RPMI8226 (cell line): ENCODE measurements at places on chromosomes 2 and 18.

DNA sequence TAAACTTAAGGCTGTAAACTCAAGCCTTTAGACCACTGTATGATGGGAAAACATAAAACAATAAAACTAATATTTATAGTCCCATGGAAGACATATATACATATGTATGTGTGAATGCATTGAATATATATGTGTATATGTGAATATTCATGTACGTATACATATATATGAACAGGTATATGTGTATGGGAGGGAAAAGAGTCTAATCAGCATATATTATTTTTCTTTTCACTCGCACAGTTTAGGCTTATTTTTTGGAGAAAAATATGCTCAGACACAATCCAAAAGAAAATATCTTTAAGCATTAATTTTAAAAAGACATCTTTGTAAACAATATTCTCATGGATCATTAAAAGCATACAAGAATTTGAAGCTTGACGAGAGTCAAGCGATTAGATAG, 22.7 kb downstream of the COL4A4 start:
- no peak for DNase-seq

DNA sequence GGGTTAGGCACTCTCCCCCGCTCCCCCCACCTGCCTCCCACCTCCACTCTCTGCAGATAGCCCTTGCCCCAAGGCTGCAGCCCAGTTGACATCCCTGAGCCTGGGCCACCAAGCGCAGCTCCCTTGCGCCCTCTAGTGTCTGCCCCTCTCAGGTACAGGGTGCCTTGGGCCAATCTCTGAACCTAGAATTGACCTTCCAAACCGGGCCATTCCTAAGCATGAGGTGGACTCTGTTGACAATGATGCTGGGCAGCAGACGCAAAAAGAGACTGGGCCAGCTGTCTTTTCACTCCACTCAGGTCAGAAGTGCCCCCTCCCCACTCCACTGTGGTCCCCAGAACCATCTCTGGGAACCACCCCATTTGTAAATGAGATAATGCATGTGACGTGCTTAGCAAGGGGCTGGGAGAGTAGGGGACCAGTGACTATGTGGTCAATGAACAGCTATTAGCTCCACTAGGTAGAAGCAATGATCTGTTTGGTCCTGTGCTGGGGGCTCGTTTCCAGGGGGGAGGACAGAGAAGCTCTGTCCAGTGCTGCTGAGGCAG, 43.3 kb upstream of the PLB1 start:
- peak; percentile 61 for DNase-seq

DNA sequence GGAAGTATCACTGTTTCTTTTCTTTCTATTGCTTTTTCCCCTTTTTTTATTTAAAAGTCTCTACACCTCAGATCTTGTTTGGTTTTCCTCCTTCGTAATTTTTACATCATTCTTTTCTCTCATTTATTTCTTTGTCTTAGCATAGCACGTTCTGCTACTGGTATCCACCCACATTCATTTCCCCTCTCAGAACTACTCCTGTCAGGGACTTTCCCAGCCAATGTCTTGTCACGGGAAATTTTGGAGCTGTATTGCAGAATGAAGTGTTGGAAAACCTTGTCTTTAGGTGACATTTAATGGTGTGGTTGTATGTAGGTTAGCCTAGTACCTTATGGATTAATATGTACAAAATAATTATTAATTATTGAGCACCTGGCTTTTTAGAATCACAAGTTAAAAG, 34.0 kb downstream of the TTLL4 start:
- DNase-seq: no peak

- DNase-seq: no peak
These were observed 90.1 kb downstream of the CHN1 start for GRCh38 chr2:174914853-174915760.

DNA sequence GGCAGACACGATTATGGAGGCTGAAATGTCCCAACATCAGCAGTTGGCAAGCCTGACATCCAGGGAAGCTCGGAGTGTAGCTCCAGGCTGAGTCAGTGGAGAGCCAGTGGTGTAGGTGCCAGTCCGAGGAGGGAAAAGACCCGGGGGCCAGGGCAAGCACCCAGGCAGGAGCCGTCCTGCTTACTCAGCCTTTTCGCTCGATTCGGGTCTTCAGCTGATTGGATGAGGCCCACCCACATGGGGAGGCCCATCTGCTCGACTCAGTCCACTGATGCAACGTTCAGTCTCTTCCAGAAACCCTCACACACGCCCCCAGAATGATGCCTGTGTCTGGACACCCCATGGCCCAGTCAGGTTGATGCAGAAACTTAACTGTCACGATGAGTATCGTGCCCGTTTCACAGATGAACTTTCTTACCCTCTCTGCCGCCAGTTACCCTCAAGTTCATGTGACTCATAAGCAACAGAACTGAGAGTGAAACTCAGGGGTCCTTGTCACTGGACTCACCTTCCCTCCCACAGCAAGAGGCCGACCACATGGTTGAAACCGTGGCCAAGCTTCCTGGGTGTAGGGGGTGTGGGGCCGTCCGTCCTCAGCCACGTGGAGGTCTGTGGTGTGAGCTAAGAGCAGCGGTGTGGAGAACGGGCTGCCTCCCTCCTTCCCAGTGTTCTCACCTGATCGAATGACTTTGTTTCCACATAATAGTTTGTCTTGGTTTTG, 197.4 kb upstream of the HDAC4 start:
- DNase-seq: no peak

- no peak for DNase-seq
These were observed 89.4 kb downstream of the SCN3A start for GRCh38 chr2:165114346-165114939.

GRCh38 chr2:179581605-179582004, 279.8 kb downstream of the ZNF385B start:
- no peak for DNase-seq

DNA sequence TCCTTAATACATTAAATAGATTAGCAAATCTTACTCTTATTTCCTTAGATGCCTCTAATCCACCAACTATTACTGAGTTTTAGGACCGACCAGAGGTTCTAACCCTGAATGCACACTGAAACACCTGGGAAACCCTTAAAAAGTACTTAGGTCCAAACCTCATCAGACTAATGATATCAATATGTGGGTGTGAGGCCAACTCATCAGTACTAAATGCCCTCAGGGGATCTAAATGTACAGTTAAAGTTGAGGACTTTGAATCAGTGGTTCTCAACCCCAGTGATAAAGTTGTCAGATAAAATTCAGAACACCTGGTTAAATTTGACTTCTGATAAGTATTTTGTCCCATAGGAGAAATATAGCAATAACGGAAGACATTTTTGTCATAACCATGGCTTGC, 20.9 kb downstream of the MMADHC start:
- DNase-seq: no peak

DNA sequence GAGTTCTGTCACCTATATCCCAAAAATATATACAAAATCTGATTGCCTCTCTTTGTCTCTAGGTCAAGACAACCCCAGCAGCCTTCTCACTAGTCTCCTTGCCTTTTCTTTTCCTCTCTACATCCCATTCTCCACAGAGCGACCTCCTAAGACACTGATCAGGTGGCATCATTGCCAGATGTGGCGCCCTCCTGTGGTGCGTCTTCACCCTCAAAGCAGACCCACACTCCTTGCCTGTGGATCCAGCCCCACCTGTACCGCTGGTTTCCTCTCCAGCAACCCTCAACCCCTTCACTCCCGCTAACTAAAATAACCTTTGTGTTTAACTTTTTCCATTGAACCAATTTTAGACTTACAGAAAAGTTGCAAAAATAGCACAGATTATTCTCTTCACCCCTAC, 273.3 kb downstream of the GLI2 start:
- no peak for DNase-seq

DNA sequence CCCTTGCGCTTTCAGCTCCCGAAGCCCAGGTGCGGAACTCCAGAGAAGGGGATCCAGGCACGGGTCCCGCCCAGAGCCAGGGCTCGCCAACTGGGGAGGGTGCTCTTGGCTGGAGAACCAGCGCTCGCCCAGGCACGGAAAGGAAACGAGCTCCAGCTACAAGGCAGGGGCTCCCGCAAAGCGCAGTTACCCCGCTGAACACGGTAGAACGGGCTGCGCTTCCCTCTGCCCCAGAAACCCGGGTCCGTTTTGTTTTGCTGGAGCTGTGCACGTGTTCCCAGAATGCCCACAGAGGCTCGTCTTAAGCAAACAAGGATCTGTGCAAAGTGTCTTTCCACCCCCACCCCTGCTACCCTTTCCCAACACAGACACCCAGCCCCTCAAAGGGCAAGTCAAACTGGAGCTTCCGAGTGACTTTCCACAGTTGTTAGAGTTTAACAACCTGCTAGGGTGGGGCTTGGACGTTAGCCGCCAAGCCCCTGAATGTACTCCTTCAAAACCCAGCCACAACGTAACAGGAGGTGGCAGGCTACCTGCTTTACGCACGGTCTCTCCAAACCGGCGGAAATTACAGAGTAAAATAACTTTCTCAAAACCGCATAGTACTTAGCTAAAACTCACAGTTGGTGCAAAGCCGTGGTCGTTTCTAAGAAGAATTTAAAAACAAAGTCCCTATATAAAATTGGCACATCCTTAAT, 775 bp downstream of the RNF125 start:
- DNase-seq: peak; percentile 44

DNA sequence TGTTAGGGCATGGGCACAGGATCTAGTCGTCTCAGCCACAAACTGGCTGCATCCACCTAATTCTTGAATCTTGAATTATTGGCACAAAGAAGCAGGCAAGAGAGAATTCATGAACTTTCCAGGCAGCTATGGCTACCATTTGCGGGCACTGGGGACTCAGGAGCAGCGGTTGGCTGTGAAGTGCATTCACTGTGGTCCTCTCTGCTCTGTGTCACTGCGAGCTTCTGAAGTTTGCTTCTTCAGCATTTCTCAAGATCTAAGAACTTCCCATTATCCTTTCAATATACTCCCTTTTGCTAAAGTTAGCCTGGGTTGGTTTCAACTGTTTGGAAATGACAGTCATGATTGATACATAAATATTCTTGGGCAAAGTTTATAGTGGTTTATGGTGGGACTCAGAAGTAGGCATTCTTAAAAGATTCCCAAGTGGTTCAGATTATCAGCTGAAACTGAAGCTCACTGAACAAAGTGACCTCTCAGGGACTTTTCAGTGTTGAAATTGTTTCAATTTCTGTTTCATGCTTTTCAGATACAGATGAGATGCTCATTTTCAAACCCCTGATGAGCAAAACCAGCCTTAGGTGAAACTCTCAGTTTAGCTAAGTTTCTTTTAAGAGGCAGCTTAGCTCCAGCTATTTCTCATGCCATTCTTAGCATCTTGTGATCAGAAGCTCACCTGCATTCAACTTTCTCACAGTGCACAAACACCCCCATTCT, 1258.3 kb upstream of the GYPC start:
- no peak for DNase-seq

DNA sequence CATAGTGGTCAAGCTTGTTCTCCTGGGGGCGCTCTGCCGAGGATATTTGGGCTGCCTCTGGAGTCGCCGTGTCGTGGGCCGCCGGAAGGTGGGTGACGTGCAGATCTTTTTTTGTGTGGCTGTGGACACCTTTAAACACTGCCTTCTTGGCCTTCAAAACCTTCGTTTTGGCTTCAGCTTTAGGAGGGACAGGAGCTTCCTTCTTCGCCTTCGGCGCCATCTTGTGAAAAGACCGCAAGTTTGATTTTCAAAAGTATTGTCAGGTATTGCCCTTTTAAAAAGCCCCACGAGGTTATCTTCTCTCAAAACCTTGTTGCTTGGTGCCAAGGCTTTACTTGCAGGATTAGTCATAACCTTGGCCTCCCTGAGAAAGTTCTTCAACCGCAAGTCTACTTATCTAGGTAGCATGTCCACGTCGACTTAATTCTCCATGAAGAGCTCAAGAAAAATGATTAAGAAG, 20.8 kb downstream of the LAMA3 start:
- DNase-seq: peak; percentile 32

DNA sequence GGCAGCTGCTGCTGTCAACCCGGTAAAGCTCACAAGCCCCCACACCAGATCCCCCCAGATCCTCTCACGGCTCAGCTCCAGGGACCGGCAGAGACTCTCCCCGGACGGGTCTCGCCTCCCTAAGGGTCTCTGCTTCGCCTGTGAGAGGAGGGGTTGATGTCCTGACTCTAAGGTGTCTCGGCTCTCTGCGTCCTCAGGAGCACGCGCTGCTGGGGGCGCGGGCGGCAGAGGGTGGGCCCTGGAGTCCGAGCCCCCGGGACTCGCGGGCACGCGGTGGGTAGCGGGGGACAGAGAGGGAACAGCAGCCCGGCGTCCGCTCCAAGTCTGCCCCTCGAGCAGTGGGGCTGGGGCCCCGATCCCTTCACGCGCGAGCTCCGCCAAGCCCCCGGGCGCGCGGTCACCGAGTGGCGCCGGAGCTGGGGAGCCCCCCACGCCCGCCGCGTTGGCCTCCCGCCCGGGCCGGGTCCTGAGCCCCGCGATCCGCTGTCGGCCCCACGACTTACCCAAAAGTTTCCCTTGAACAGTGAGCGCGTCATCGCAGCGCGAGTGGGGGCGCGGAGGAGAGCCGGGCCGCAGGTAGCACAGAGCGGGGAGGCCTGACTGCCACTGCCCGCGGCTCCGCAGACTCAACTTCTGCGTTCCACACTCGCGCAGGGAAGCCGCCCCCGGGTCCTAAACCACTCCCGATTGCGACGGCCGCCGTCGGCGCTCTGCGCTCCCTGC, at the start of gene PSTPIP2:
Gene PSTPIP2, minus strand, starts transcription at position 608 of the 723 bp plus-strand sequence. Its CDS starts 72 bp downstream, at position 536.
- DNase-seq: peak; percentile 29

- no peak for DNase-seq
These were observed 286.8 kb upstream of the RAB12 start for GRCh38 chr18:8322486-8322885.

DNA sequence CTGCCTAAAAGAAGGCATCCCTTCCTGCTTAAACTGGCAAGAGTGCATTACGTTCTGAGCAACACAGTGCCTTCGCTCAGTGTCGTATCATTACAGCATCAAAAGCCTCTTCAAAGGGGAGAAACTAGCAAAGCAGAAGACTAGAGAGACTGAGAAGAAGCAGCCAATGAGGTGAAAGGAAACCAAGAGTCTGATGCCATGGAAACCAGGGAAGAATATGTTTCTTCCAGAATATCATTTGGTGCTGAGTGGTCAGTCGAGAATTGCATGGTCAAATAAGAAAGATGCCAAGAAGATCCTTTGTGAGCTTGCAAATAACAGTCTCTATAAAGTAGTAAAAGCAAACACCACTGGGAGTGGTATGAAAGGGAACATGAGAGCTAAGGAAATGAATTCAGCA, 312.1 kb upstream of the CHST9 start:
- DNase-seq: no peak

- DNase-seq: no peak
These were observed 167.2 kb upstream of the RBBP8 start for GRCh38 chr18:22765896-22766295.

GRCh38 chr2:188523919-188524318, 232.2 kb downstream of the GULP1 start:
- DNase-seq: no peak

DNA sequence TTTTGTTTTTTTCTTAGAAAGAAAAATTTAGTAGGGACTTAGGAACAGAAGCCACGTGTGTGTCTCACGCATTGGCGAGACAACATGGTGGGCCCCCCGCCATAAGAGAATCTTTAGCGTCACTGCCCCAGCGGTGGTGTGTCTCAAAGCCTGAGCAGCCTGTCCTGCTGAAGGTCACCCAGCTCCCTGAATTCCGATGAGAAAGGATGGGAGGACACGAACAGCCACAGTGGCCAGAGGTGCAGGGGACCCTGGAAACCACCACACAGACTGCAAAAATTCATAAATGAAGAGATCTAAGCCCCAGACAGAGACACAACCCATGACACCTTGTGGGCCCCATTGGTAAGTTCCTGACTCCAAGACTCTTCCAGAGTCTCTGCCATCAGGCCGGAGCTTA, 266.1 kb upstream of the RAB6C start:
- no peak for DNase-seq

GRCh38 chr2:211373203-211373602, 816.8 kb downstream of the CPS1 start:
- DNase-seq: no peak

- DNase-seq: no peak
These were observed 78.4 kb downstream of the TRIM43 start for GRCh38 chr2:95670167-95670566.

- DNase-seq: no peak
These were observed 40.3 kb downstream of the CYP27C1 start for GRCh38 chr2:127179766-127180165.
